ENCODE measurements at places on chromosomes 7 and 10.
A peak's percentile ranks its signal among the peaks of the same experiment; 100 is the strongest.

GRCh38 chr10:78266741-78267469 is 233.2 kb downstream of the RPS24 start:
- DNase-seq: no peak

DNA sequence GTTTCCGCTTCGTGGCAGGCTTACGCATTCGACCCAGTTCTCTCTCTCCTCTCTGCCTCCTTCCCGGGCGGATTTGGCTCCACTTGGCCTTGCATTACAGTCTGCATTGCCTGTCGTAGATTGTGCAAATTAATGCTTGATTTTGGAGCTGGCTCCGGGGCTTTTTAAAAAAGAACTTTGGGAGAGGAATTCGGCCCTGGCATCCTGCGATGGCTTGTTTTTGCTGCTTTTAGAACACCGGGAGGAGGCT is 767 bp downstream of the EIF4EBP2 start:
- no peak for DNase-seq

GRCh38 chr7:28480595-28480994 is 68.3 kb downstream of the CREB5 start:
- no peak for DNase-seq

- no peak for DNase-seq
These were observed 42.3 kb downstream of the IKZF1 start for GRCh38 chr7:50346545-50347497.

GRCh38 chr7:32072397-32072796 is 2.2 kb upstream of the PDE1C start:
- no peak for DNase-seq

GRCh38 chr10:63554657-63555056 is 33.5 kb downstream of the REEP3 start:
- no peak for DNase-seq

DNA sequence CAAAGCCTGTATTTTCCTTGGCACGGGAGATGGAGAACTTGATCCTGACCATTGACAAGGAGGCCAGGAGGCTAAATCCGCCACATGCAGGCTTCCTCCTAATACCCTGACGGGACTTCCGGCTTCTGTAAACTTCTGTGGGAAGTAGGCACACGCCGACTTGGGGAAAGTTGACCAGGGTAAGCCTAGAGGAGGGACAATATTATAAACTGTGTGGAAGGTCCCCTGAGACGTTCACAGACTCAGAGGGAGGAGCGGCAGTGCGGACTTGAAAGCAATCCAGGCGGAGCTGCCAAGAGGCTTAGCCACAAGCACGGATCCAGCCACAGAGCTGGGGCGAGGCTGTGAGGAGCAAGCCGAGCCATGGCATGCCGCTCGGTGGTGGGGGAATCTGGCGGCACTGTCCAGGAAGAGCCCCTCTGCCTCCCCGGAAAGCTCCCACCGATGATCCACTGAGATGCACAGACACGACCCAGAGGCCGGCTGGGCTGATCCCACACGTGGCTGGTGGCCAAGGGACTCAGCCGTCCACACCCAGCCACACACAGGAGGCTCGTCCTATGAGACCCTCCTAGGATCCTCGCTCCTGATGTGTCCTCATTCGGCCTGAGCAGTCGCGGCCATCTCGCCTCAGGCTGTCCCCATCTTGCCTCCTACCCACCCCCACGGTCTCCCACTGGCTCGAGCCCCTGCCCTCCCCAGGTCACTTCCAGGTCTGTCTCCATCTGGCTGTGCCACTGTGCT is 40.0 kb upstream of the INSIG1 start:
- no peak for DNase-seq

GRCh38 chr10:70341016-70341415 is 41.4 kb downstream of the LRRC20 start:
- no peak for DNase-seq

- DNase-seq: no peak
These were observed 14.9 kb upstream of the EZH2 start for GRCh38 chr7:148898845-148899484.

DNA sequence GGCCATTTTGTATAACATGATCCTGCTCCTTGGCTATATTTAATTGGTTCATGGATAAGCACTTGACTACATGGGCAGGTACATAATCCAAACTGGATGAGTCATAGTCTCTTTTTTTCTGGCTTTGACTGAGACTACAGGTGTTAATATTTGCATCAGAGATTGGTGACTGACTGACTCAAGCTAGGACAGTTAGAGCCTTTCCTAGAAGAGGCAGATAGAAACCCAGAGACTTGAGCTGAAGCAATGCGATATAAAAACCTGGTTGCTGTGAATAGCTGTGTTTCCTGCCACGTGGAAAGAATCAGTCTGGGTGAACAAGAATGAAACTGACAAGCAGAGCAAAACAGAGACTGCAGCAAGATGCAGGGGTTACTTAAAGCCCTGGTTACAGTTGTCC is 81.0 kb downstream of the SAMD9 start:
- no peak for DNase-seq

- no peak for DNase-seq
These were observed 66.8 kb upstream of the COL13A1 start for GRCh38 chr10:69734797-69735468.

- no peak for DNase-seq
These were observed 4.1 kb downstream of the FRMD4A start for GRCh38 chr10:14326581-14326980.

- DNase-seq: no peak
These were observed 128.4 kb downstream of the ARHGAP22 start for GRCh38 chr10:48476279-48476982.

DNA sequence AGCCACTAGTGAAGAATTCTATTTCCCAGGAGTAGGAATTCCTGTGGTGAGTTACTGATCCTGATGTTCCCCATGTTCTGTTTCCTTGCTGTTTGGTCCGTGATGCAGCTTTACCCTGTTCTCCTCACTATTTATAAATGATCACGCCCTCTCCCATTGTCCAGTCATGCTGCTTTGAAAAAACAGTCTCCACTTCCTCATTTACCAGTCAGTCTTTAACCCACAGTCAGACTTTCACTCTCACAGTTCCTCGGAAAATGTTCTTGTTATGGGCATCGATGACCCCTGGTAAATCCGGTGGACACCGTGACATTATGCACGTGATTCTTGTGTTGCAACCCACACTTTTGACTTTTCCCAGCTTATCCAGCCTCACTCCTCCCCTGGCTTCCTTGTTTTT is 14.4 kb downstream of the SCIN start:
- no peak for DNase-seq

DNA sequence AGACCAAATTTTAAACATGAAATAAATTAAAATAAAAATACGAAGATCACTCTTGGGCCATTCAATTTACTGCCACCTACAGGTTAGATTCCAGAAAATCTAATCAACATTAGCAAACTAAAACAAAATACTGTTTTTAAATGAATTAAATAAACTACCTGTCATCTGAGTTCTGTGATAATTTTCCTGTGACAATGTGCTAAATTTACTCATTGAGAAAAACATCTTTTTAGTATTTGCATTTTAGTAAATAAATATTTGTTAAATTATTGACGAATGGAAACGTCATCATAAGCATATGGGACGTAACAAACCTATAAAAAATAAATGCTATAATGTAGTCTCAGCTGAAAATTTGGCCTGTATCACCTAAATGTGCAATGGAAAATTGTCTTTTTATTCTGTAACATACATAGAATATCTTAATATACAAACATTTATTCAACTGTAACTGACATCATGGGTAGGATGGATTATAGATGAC is 72.1 kb downstream of the ITGB8 start:
- no peak for DNase-seq

DNA sequence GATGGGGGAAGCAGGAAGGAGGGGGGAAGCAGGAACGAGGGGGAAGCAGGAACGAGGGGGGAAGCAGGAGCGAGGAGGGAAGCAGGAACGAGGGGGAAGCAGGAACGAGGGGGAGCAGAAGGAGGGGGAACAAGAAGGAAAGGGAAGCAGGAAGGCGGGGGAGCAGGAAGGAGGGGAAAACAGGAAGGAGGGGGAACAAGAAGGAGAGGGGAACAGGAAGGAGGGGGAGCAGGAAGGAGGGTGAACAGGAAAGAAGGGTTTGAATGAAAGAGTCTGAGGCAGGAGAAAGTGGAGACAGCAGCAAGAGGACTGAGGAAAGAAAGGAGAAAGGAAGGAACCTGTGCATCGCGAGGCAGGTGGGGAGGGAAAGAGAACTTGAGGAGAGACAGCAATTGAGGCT is 256.6 kb downstream of the PTEN start:
- DNase-seq: no peak

DNA sequence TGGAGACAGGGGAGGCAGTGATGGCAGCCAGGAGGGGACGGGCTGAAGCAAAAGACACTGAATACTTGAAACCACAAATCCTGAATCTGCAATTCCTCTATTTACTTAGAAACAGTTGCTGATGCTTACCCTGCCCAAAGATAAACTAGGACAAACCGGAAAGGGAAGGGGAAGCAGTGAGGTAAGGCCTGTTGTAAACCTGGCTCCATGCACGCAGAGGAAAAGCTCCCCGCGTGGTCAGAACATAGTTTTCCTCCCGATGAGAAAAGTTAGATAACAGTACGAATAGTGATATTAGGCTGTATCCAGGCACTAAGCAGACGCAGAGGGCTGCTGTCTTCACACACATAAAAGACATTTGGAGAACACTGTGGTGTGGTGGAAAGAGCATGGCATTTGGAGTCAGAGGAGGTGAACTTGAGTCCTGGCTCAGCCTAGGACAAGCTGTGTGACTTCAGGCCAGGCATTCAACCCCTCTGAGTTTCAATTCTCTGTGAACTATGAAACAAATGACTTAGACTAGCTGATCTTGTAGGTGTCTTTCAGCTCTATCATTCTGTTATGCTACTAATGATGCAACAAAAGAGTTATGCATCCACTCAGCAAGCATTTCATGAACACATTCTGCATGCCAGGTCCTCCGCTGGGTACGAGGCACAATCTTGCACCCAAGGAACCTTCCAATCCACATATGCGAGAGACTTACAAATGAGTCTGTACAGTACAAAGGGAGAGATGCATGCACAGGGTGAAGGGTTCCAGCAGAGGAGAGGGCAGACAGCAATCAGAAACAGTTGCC is 80.9 kb downstream of the SORBS1 start:
- DNase-seq: no peak

- DNase-seq: no peak
These were observed 516.4 kb downstream of the DNAJB6 start for GRCh38 chr7:157853076-157853788.

- no peak for DNase-seq
These were observed 368.1 kb downstream of the CXCL12 start for GRCh38 chr10:44016589-44017482.

- DNase-seq: no peak
These were observed 94.3 kb upstream of the PDE1C start for GRCh38 chr7:32164341-32164996.

GRCh38 chr7:2864999-2865670 is 21.0 kb upstream of the GNA12 start:
- peak; percentile 62 for DNase-seq

GRCh38 chr7:31957090-31957720 is 113.0 kb downstream of the PDE1C start:
- DNase-seq: no peak

DNA sequence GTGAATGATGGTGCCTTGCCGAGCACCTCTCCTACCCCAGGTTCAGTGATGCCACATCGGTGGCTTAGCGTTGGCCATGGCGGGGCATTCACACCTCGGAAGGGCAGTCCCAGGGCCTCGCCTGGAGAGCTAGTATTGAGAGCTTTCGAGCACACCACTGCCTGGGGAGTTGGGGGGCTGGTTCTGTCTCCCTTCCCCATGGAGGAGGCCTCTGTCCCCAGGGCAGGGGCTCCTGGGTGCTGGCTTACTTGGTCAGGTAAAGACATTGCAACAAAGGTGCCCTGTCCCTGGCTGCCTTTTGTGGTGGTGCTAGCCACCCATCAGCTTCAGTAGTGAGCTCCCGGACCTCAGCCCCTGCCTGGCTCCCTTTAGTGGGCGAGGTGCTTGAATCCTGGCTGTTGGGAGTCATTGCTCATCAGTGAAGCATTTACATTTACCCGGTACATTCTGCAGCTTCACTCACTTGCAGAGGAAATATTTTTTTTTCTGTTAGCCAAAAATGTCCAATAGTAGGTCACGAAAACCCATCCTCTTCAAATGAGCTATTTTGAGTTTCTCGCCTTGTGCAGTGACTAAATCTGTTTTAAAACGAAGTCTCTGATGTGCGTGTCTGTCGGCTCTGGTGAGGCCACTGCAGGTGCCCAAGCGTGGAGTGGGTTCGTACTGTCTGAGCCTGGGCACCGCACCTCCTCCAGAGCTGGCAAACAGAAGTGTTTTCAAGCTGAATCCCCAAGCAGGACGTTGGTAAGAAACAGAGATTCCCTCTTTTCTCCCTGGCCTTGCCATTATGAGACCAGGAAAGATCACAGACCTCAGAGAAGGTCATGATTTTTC is 95.5 kb downstream of the INPP5A start:
- no peak for DNase-seq

GRCh38 chr10:74947781-74948401 is 121.5 kb downstream of the KAT6B start:
- no peak for DNase-seq

DNA sequence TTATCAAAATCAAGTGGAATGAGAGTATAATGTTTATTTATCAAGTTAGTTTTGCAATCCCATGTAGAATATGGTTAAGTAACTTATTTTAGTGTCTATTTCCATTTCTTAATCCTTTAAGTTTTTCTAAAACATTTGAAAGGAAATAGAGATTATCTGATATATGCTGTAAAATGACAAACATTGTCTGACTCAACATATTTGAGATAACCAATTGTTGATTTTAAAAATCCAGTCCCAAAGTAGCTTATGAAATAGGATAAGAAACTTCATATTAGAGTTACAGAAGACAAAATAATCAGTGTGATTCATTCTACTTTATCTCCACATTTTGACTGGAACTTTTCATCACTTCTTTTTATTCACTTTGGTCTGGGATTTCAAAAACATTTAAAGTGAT is 38.7 kb upstream of the CDK1 start:
- DNase-seq: no peak

GRCh38 chr7:26658389-26659084 is 205.9 kb downstream of the SKAP2 start:
- no peak for DNase-seq

DNA sequence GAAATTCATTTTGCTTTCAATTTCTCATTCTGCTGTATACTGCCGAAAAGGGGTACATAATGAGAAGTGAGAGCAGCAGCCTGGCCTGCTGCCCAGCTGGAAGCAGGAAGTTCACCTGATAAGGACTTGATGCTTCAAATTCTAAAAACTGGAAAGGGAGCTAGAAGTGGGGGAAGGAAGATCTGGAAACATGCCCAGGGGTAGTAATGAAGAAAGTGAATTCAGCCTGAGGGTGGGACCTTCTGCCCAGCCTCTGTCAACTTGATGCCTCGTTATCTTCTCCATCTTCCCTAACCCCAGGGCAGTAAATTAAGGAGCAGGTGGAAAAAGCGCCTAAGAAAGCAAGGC is 69.4 kb downstream of the ARMH3 start:
- no peak for DNase-seq

GRCh38 chr7:67448271-67448670 is 451.6 kb downstream of the TYW1 start:
- no peak for DNase-seq
